ENCODE measurements at places on chromosomes 4 and X.

DNA sequence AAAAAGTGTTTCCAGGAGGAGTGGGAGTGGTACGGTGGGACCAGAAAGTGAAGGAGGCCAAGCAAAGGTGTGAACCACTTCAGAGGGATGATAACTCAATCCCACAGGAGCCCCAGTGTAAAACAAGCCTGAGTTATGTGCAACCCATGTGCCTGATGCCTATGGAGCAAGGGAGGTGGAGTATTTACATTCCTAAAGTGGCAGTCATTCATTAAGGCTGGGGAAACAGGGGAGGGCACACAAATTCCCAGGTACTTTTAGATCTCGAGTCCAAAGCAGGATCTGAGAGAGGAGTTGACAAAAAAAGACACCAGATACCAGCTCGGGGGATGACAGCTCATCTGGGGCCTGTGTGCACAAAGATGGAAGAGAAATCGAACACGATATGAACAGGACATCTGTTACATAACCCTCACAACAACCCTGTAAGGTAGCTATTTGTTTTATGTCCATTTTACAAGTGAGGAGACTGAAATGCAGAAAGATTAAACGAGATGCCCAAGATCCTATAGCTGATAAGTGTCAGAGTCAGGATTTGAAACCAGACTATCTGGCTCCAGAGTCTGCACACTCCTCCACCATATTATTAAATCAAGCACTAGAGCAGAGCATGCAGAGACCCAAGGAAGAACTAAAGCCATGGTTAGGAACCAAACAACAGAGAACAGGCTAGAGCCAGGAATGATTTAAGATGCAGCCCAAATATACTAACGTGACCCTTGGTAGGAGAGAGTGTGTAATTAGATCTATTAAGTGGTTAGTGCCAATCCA, 91.9 kb upstream of the MAPK10 start:
- peak; percentile 37 for DNase-seq

GRCh38 chr4:81042578-81043365, 12.3 kb downstream of the BMP3 start:
- DNase-seq, result no peak

- peak; percentile 15 for DNase-seq
Observed at GRCh38 chrX:115330498-115331168, 41.1 kb downstream of the LUZP4 start.

DNA sequence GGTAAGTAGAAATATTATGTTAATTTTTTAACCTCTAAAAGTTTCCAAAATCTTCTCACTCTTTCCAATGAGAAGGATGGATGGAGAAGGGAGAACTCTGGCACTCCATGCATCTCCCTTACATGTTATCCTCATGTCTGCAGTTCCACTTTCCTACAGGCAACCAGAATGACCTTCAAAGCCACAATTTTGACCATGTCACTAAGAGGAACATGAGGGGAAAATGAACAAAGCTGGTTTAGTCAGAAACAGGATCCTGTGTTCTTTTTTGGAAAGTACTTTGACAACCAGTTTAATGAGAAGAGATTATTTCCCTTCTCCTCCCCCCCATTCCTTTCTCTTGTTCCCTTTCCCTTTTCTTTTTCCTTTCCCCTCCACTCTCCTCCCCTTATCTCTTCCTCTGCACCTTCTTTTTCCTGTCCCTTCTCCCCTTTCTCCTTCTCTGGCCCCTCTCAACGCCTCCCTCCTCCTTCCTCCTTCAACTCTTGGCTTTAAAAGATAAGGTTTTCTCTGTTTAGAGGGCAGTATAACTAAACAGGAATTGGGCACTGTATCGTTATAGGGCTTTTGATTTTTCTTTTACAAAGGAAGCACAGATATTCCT, 42.5 kb downstream of the DTHD1 start:
- DNase-seq, result no peak

- no peak for DNase-seq
Observed at GRCh38 chr4:43682551-43682950, 766.1 kb downstream of the KCTD8 start.

DNA sequence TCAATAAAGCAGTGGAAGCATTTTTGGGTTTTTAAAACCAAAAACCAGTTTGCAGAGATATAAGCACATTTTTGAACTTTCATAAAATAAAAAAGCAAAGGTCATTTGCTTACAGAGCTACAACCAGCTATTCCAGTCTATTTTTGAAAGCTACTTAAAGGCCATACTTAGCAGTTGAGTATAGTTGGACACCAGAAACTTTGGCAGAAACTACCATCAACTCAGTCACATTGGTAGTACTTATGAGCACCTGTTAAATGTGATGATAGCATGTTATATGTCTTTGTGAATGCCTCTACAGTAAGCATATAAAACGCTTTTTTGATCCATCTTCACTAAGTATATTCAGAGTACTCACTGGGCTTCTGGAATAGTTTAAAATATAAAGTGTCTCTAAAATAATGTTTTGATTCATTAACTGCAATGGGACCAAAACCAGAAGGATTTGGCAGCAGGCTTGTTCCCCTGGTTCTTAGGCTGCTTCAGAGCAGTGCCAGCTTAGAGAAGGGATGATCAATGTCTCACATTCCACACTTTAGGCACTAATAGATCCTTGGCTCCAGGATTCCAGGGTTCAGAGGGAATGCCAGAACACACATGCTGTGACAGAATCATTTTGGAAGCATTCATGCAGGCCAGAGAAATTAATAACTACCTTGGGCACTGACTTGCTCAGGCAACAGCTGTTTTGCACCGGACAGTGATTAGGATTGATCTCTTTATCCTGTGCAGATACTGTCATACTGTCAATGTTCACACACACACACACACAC, 103.9 kb downstream of the IQCM start:
- no peak for DNase-seq

GRCh38 chr4:16006771-16007446, 43.9 kb upstream of the FGFBP2 start:
- no peak for DNase-seq

GRCh38 chr4:53315300-53315699, 50.6 kb downstream of the SCFD2 start:
- DNase-seq, result peak; percentile 5

GRCh38 chrX:275967-276580, 5.1 kb upstream of the PLCXD1 start:
- no peak for DNase-seq

Measured in NCI-H226 (cell line).